ENCODE measurements at places on chromosomes 1 and 21.

DNA sequence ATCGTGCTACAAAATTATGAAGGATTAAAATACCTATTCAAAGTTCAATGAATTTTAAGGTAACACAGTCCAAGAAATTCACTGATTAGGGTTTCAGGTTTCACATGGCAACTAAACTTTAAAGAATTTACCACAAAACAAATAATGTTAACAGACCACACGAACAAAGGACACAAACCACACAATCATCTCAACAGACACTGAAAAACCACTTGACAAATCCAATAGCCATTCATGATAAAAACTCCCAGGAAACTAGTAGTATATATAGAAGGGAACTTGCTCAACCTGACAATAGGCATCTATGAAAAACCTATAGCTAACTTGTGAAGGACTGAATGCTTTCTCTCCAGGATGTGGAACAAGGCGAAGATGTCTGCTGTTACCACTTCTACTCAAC lies 21.1 kb upstream of the SH2D5 start:
- DNase-seq: no peak

DNA sequence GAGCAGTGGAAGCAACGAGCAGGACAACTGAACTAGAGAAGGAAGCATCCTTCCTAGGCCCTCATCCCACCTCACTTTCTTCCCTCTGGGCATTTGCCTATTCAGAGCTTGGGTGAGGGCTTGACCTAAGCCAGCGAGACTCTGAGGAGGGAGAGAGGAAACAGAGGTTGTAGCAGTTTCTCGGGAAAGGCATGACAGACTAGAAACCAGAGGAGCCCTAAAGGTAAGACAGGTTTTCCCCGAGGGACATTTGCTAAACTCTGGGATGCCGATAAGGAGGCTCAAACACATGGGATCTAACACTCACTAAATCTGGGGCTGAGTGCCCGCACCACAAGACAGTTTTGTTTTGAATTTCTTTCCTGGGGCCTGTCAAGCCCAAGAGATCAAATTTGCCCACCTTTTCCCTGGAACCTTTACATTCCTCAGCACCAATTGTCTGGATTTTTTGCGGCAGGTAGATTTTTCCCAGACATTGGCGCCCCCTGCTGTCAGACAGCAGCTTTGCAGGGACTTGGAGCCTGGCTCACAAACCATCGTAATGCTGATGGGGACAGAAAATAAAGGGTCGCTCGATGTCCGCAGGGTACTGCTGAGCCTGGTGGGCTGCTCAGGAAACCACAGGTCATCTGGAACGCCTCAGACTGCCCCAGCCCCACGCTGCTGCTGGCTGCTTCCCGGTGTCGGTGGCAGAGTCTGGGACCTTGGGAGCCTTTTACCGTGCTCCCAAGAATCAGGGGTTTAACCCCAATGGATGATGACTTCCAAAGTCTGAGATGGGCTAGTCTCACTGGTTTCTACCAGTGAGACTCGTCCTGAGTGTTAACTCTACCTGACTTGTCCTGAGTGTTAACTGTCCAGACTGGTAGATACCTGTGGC lies 23.4 kb upstream of the TSPAN2 start:
- DNase-seq: peak; percentile 60

DNA sequence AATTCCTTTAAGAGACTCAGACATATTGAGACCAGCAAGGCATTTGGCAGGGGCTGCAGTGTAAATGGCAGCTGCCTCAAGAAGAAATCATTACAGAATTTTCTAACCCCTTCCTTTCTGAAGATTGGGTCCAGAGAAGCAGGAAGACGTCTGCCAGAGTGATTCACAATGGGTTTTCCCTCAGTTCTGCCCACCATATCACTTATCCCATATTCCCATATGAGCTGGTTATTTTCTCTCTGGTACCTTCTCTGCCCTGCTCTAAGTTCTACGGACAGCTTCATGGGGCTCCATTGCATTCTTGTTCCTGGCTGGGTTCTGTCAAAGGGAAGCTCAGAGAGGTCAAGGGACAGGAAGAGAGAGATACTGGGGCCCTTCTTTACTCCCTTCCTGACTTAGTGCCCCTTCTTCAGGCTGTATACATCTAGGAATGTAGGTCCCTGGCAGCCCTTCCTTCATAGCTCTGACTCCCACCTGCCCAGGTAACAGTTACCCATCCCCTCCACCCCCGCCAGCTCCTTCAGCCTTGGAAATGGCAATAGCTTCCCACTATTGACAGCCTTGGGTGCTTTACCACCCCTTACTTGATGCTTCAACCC lies 420.6 kb upstream of the DAB1 start:
- DNase-seq: no peak

- DNase-seq: no peak
Measured at GRCh38 chr21:16159971-16160350, 430.2 kb downstream of the USP25 start.

- DNase-seq: no peak
Measured at GRCh38 chr1:101152633-101153032, 84.2 kb upstream of the S1PR1 start.

DNA sequence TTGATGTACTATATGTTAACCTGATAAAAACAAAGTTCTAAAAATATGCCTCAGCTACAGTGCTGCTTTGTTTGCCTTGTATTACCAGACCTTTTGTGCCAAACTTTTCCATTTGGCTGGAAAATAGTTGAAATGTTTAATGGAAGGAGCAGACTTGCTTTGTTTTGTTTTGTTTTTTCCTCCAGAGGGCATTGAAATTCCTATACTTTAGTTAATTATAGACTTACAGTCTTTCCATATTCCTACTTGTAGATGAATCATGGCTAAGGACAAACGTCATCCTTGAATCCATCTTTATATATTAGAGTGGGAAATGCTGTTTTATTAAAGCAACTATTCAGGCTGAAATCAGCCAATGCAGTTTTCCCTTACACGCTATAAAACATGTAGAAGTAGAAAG lies 6.7 kb downstream of the CAP1 start:
- no peak for DNase-seq

DNA sequence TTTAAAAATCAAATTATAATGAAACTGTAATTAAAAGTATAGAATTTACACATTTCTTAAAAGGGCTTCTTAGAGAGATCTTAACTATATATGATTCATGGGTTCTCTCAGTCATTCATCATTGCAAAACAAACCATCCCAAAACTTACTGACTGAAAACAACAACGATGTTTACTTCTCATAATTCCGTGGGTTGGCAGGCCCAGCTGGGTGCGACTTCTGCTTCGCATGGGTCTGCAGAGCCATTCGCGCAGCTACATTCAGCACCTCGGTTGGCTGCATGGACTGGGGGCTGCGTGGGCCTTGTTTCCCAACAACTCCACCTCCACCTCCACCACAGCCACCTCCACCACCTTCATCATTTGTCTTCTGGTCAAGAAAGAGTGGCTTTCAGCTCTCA lies 4.0 kb downstream of the SLAMF8 start:
- DNase-seq: no peak

- DNase-seq: no peak
Measured at GRCh38 chr1:216314379-216315095, 108.7 kb downstream of the USH2A start.

DNA sequence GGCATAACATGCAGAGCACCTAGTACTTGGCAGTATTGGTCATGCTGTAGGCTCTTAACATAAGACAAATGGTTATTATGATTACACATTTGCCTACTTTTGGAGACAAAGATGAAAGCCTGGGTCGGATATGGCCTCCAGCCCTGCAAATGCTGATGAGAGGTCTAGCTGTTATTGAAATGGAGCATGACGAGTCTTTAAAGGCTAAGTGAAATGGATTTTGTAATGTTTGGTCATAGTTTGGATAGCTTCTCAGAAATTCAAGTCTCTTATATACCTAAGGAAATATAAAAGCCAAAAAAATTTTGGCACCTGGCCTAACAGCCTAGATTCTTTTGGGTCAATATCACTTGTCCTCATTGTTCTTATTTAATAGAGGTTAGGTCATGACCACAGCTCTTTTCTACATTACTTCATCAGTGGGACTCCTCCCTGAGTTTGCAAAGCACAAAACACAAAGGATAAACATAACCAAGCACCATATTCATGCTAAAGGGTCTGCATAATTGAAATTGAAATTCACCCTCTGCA lies 69.2 kb upstream of the WLS start:
- DNase-seq: no peak

DNA sequence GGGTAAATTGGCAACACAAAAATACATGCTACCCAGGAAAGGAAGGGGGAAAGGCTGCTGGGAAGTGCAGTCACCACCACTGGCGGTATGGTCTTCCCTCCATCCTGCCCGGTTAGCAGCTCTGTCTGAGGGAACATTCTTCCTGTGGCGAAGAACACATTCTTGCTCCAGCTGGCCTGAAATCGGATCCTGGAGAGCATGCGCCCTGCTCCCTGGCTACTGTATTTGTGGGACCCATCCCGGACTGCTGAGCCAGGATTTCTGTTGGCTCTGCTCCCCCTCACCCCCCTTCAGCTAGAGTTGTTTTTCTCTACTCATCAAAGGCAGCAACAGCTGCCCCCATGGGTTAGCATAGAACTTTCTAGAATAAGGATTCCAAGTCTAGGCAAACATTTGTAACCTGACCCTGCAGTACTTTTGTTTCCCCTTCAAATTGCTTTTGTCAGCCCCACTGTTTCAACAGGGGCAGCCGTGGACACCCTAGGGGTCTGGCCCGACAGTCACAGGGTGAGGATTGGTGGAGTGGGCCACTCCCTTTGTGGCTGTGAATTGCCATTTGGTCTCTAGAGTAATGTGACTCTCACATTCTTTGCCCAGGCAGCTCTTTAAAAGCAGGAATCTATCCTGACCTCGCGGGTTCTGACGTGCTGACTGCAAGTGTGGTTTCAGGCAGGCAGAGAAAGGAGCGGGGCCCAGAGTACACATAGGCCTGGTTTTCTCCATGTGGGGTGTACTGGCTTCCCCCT lies 157.7 kb downstream of the TOMM20 start:
- no peak for DNase-seq

- no peak for DNase-seq
Measured at GRCh38 chr1:228465141-228465540, 22.0 kb upstream of the RNF187 start.

- DNase-seq: no peak
Measured at GRCh38 chr1:115120296-115120695, 31.0 kb upstream of the TSPAN2 start.

GRCh38 chr1:22341791-22342605 lies 109.7 kb upstream of the ZBTB40 start:
- no peak for DNase-seq

GRCh38 chr21:36858320-36858957 lies 108.0 kb downstream of the HLCS start:
- no peak for DNase-seq

GRCh38 chr1:233460692-233461091 lies 133.2 kb downstream of the MAP3K21 start:
- DNase-seq: no peak

- no peak for DNase-seq
Measured at GRCh38 chr1:154288661-154289060, 16.2 kb downstream of the HAX1 start.

- no peak for DNase-seq
Measured at GRCh38 chr1:221118176-221118937, 239.1 kb downstream of the HLX start.

DNA sequence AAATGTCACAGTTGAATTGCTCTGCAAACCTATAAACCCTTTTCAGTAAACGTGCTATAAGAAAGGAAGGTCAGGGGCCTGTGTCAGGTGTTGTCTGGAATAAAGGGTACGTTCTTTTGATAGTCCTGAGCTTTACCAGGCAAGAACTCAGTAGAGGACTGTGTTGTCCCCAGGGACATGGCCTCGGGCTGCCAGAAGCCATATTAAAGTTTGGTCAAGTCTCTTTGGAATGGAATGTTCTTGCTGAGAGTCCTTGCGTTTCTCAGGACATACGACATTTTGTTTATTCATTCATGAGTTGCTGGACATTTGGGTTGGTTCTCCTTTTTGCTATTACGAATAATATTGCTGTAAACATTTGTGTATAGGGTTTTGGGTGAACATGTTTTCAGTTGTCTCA lies 16.8 kb downstream of the VPS13D start:
- no peak for DNase-seq

- DNase-seq: no peak
Measured at GRCh38 chr1:81287411-81288080, 513.2 kb upstream of the ADGRL2 start.

DNA sequence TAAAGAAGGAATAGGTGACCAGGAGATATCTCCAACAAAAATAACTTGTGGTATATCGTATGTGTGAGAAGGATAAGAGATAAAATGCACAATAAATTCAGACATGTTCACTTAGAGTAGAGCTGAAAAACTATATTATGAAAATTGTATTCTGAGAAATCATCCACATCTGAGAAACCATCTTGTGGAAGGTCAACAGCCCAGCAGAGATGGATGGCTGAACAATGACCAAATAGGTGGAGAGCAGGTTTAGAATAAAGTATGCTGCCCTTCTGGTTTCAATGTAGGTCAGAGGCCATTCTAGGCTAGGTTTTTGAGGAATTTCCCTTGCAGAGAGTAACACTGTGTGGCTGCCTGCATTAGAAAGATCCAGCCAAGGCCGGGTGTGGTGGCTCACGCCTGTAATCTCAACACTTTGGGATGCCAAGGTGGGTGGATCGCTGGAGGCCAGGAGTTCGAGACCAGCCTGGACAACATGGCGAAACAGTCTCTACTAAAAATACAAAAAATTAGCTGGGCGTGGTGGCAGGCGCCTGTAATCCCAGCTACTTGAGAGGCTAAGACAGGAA lies 8.8 kb upstream of the UAP1 start:
- DNase-seq: no peak

DNA sequence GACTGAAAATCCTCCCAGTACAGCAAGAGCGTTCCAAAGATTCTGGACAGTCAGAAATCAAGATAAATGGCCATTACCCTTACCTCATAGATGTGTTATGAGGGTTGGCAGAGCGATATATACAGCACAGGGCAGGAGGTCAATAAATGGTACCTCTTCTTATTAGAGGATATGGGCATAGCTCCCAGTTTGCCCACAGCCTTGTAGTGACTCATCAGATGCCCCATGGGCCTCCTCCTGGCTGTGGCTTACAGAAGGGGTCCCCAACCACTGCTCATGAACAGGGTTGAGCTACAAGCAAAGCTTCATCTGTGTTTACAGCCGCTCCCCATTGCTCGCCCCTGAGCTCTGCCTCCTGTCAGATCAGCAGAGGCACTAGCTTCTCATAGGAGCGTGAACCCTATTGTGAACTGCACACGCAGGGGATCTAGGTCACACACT lies 7.3 kb upstream of the IFNGR2 start:
- DNase-seq: no peak

GRCh38 chr1:236768601-236769000 lies 26.5 kb upstream of the MTR start:
- no peak for DNase-seq

GRCh38 chr1:4128616-4129015 lies 228.5 kb upstream of the C1orf174 start:
- no peak for DNase-seq

GRCh38 chr1:111289371-111289770 lies 1.3 kb upstream of the CHIA start:
- DNase-seq: no peak

- no peak for DNase-seq
Measured at GRCh38 chr21:27301220-27301619, 334.3 kb upstream of the ADAMTS5 start.

DNA sequence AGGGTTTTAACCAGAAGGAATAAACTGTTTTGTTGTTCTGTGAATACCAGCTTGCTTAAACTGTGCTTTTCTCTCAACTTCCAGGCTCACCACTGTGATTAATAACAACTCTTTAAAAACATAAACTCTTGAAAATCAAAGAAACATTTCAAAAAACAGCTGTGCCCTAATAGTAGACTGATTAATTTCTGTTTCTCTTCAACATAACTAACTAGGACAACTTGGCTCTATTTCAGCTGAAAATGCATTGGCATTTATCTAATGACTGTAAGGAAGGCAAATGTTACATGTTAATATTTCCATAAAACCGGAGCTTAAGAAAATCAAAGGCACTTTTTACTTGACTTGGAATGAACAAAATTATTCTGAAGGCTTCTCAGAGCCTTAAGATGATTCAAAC lies 656.1 kb upstream of the NEGR1 start:
- no peak for DNase-seq
